ENCODE measurements at places on chromosomes 7 and 10. TPM values are rescaled to one million over a fixed set of nuclear protein-coding genes. Genes with fewer than 3 reads are reported as not detected.

GRCh38 chr10:127899766-127900387 lies 7.0 kb upstream of the PTPRE start:
- ATAC-seq, result no peak

DNA sequence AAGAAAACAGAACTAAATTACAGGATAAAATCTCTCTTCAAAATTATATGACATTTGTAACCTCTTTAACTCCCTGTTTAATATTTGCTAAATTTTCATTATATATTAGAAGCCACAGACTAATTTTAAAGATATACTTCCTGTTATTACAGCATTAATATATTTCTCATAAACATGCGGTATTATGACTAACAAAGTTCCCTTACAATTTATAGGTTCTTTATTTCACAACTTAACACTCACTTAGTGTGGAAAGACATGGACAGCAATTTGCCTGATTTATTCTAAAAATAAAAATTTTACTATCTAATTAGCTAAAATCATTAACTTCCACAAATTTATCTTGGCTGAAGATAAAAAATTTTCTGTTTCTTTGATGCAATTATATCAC lies 29.0 kb downstream of the CTNNA3 start:
- no peak for ATAC-seq

GRCh38 chr7:106187613-106188350 lies 75.7 kb upstream of the SYPL1 start:
- ATAC-seq, result no peak

GRCh38 chr10:80457554-80458262 lies 3.6 kb downstream of the TSPAN14 start:
- no peak for ATAC-seq

DNA sequence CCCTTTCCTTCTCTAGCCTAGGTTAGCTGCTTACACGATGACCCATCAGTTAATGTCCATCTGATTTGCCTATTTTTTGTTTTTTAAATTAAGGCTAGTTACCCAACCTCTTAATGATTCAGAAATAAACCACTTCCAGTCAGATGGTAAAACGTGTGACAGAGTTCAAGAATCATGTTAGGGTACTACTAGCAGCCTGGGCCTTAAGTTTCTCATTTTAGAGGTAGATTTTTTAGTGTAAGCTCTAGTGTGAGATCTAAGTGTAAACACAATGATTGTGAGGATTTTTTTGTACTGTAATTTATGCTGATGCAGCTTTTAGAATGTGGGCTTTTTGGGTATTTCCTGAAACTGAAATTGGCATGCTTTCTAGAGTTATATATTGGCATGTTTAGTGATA lies 130.0 kb downstream of the CDK14 start:
- no peak for ATAC-seq

DNA sequence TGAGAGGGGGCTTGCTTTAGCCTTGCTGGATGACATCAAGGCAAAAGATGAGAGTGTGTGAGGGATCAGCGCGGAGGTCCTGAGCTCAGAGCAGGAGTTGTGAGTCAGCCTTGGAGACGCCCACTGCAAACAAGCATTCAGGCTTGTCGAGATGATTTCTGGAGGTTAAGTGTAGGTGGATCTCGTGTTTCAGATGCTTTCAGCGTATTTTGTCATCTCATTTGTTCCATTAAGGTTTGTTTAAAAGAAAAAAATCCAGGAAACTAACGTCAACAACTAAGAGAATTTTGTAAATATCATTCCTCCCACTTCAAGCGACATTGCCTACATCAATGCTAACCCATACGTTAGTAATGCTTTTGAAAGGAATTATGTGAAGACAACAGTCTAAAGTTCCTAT lies 715.4 kb upstream of the NRP1 start:
- ATAC-seq, result peak; percentile 42

- no peak for ATAC-seq
Measured at GRCh38 chr7:88027724-88028123, 93.7 kb downstream of the ADAM22 start.

DNA sequence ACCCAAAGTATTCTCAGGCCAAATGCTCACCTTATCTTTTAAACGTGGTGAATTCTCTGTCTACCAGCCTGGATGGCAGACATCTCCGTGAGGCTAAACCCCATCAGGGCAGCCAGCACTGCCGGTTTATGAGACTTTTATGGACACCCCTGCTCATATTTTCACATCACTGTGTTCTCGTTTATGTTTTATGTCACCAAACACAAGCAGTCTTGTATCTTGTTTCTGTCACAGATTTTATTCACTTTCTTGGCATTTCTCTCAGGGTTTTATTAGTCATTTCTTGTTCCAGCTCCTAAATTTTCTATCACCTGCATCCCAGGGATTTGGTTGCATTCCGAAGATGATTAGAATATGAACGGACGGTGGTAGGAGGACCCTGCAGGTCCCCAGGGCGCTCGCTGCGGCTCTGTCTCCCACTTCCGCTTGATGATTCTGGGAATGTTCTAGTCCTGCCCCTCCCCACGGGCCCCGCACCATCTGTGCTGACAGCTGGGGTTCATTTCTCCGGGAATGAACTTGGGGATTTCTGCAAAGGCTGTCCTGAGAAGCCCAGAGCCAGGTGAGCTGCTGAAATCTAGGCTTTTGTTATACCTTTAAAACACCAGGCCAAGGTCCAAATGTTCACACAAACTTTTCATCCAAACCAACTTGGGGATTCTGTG lies 217.6 kb downstream of the GFRA1 start:
- ATAC-seq, result peak; percentile 37

GRCh38 chr10:12512332-12513002 lies 163.1 kb downstream of the CAMK1D start:
- no peak for ATAC-seq

DNA sequence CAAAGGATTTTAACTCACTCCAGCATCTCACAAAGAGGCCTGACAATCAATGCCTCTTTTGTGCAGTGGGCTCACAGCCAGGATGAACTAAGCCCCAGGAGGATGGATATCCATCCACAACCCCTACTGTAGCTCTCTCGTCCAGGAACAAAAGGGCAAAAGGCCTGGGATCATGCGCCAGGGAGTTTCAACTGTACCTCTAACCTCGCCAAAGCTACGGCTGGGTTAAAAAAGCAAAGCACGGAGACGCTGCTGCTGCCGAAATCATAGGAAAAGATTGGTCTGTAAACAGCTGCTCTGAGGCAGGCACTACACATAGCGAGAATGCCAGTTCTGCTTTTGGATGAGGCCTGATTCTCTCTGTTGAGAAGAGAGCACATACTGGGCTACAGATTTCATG lies 32.1 kb downstream of the VSTM4 start:
- peak; percentile 65 for ATAC-seq

DNA sequence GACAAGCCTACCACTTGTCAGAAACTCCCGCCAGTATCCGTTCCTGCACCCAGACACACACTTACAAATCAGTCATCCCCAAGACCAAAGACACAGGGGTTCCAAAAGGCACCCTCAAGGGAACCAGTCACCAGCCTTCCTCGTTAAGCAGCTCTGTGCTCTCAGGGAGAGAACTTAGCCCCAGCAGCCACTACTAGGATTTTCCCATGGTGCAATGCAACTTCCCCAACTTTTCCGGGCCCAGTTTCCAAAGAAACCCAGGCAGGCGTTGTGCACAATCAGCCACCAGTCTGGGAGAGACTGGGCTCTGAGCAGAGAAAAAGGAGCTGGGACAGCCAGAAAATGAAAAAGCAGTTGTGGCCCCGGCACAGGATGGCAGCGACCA lies 1.2 kb downstream of the DLG5 start:
- peak; percentile 1 for ATAC-seq

GRCh38 chr7:100099452-100099851 lies 1.7 kb downstream of the MCM7 start:
- no peak for ATAC-seq

Gene TMEM139
- 1.3 TPM for total RNA-seq

Gene CRYGN
- 0.18 TPM for total RNA-seq

Gene NPC1L1
- total RNA-seq, result not detected

Gene PTF1A
- not detected for total RNA-seq

Gene SH2D4B
- 0.44 TPM for total RNA-seq

All from motor neuron (in vitro differentiated cells).